Stimulated activated CD4-positive, alpha-beta T cell treated with anti-CD3 and anti-CD28 coated beads, Interleukin-4, amount 100 ng/mL, for 4 hours (primary cell): ENCODE measurements at places on chromosomes 5 and 9.

DNA sequence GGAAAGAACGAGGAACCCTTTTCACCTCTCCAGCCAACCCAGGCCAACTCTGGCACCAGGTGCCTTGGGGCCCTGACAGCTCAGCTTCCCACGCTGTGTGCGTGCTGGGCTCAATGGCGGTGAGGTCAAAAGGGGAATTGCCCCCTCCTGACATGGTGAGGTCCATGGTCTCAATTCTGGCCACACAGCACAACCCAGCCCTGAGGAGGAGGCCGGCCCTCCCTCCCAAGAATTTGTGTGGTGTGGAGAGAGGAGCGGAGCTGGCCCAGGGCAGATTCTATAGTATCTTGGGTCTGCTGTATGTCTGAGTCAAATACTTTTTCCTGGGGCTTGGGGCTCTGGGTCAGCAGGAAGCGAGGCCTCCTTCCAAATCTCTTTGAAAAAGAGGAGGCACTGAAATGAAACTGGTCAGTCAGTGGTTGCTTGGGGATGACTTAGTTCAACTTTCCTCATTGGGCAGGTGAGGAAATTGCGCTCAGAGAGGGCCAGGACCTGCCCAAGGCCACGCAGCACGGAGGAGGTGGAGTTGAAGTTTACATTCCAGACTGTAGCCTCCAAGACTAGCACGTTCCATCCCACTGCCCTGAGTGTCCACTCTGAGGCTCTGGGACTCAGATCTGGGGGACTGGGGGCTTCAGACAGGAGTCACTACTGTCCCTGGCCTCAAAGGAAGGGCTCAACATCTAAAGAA is 15.6 kb downstream of the COL27A1 start:
- DNase-seq: no peak

DNA sequence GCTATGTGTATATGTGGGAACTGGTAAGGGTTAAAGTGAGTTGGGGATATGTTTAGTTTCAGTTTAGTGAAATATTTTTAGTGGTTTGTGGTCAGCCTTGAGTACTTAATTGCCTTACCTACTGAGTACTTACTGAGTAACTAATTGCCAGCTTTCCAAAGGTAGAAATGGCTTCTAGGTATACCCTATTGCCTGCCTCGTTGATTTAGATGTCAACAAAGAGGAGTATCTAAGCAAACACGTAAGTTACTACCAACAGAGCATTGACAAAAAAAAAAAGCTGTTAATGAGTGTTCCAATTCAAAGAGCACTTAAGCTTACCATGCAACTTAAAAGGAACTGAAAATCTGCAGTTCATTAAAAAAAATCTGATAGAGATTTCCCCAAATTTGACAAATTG is 8.8 kb downstream of the ATP10B start:
- DNase-seq: no peak

GRCh38 chr9:84671586-84672521 is 2.3 kb downstream of the NTRK2 start:
- no peak for DNase-seq

- no peak for DNase-seq
Measured at GRCh38 chr9:121292801-121293241, 24.9 kb downstream of the GSN start.

GRCh38 chr5:64585646-64586045 is 79.8 kb downstream of the RGS7BP start:
- no peak for DNase-seq

DNA sequence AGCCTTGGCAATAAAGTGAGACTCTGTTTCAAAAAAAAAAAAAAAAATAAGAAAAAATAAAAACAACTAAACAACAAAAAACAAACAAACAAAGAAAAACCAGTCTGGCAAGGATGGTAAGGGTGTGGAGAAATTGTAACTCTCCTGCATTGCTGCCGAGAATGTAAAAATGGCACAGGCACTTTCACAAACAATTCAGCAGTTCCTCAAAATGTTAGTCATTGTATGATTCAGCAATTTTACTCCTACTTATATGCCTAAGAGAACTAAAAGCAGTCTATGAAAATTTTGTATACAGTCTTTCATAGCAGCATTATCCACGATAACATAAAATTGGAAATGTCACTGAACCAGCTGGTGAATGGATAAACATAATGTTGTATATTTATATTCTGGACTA is 280.4 kb downstream of the CDH9 start:
- DNase-seq: no peak

- DNase-seq: no peak
Measured at GRCh38 chr9:114591291-114591787, 3.8 kb downstream of the ATP6V1G1 start.

GRCh38 chr5:141663506-141663905 is 12.3 kb upstream of the FCHSD1 start:
- no peak for DNase-seq

GRCh38 chr9:3419893-3420292 is 105.9 kb downstream of the RFX3 start:
- no peak for DNase-seq

GRCh38 chr5:153211076-153211475 is 279.4 kb upstream of the GRIA1 start:
- DNase-seq: no peak

GRCh38 chr5:159198063-159199036 is 11.0 kb downstream of the RNF145 start:
- DNase-seq: no peak

- no peak for DNase-seq
Measured at GRCh38 chr5:75603371-75603770, 7.9 kb upstream of the ANKDD1B start.

- DNase-seq: no peak
Measured at GRCh38 chr9:113219186-113219936, 1.7 kb downstream of the FKBP15 start.

GRCh38 chr5:10503997-10504793 is 59.7 kb upstream of the ANKRD33B start:
- no peak for DNase-seq

DNA sequence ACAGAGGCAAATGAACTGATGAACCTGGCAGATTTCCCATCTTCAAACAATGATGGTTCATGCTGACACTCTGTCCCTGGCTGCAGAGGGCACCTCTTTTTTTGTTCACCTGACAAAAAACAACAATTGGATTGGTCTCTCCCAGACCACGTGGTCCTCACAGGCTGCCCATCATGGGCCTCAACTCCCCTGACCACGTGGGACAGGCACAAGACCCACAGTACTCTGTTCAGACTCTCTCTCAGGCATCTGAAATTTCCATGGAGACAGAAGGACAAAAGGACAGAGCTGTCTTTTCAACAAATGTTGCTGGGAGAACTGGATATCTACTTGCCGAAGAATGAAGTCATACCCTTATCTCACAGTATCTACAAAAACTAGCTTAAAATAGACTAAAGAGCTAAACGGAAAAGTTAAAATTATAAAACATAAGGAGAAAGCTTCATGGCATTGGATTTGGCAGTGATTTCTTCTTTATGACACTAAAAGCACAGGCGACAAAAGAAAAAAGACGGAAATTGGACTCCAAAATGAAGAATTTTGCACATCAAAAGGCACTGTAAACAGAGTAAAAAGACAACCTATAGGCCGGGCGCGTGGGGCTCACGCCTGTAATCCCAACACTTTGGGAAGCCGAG is 12.2 kb upstream of the DRD1 start:
- no peak for DNase-seq

DNA sequence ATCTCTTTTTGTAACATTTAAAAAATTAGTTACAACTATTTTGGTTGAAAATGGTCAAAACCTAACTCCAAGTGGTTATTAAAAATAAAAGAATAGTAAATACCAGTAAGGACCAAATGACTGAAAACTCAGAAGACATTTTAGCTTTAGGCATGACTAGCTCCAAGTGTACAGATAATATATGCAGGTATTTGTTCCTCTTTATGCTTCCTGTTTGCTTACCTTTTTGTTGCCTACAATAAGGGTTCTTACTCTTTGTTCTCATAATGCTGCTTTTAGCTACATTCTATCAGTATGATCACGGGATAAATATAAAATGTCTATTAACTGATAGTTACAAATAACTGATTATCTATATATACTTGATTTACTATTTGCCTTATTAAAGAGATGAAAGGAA is 259.6 kb downstream of the CDH12 start:
- no peak for DNase-seq

DNA sequence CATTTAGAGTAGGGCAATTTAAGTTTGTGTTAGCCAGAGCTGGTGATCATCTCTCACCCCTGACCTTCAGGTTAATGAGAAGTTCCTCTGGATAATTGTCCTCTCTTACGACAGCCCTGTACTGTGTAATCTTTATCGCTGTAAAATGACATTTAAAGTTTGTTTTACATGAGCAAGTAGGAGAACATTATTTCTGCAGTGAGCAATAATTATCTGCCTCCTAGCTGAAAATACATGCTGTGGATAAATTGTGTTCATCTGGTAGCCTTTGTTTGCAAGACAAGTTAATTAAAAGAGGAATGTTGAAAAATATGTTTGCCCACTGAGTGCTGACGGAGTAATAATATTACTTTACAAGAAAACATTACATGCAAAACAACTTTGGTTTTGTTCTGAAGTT is 1083.8 kb upstream of the NUDT12 start:
- no peak for DNase-seq

GRCh38 chr5:165304193-165304827 is 1798.9 kb downstream of the MAT2B start:
- no peak for DNase-seq

DNA sequence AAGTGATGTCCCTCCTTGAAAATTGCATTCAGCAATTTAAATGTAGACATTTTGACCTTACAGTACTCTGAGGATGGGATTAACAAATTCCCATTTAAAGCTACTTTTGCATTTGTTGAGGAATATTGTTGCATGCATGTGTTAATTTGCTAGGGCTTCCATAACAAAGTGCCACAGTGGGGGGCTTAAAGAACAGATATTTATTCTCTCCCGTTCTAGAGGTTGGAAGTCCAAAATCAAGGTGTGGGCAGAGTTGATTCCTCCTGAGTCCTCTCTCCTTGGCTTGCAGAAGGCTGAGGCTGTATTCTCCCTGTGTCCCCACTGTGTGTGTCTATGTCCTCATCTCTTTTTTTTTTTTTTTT is 51.8 kb upstream of the CDK20 start:
- DNase-seq: no peak

GRCh38 chr5:103546858-103547257 is 15.7 kb downstream of the NUDT12 start:
- no peak for DNase-seq

GRCh38 chr9:122463828-122464632 is 13.7 kb downstream of the OR1J1 start:
- DNase-seq: no peak

GRCh38 chr5:50767588-50767987 is 101.2 kb downstream of the PARP8 start:
- DNase-seq: no peak

- no peak for DNase-seq
Measured at GRCh38 chr9:101601904-101602765, 7.4 kb upstream of the PPP3R2 start.

DNA sequence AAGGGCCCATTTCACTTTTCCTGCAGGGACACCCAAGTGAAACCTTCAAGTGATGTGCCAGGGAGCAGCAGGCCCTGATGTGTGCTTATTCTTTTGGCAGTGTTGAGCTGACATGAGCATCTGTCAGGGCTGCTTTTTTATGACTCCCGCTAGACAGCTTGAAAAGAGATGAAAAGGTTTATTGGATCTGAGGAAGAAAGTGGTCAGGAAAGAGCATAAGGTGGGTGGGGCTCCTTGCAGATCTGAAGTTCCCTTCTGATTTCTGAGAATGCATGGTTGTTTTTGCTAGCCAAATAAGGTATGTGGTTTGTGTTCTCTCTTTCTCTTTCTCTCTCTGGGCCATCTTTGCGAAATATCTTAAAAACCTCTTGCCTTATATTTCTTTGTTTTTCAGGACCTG is 316.1 kb downstream of the DMRT2 start:
- no peak for DNase-seq

DNA sequence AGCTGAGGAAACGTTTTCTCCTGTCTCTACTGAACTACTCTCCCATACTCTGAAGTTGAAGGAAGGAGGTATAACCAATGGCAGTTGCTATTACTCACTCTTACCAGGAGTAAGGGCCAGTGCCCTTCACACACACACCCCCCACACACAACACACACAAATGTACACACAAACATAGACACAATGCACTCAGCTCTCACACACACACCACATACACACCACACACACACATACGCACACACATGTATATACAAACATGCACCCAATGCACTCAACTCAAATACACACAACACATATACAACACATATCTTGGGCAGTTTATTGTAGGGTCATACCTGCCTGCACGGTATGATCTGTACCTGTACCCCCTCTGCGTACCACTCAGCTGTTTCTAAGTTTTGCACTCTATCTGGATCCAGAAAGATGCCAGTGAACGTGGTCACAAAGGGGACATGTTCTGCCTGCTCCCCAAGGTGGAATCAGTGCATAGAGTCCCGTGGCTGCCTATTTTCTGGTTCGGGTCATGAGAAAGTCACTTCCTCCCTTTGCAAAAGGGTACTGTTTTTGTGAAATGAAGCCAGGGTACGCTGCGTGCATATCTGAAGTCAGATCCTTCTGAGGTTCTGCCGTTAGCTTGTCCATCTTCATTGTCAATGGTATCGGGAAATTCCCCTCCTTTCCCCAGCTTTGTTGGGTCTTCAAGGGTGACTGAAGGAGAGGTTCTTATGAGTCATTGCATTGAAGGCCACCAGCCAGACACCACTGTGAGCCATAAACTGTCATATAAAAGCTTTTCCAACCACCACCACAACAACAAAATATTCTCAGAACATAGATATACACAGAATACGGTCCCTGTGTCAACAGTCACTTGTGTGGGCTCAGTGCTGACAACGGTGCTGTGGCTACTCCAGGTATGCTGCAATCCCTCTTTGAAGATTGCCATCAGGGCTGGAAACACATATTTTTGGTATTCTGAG is 131.9 kb downstream of the UGCG start:
- peak; percentile 24 for DNase-seq

- no peak for DNase-seq
Measured at GRCh38 chr9:27154908-27155307, 45.9 kb downstream of the TEK start.

GRCh38 chr5:40381676-40382363 is 297.9 kb upstream of the PTGER4 start:
- no peak for DNase-seq

- DNase-seq: no peak
Measured at GRCh38 chr5:168443950-168444700, 42.1 kb upstream of the RARS1 start.

GRCh38 chr5:158054223-158055110 is 195.5 kb upstream of the CLINT1 start:
- DNase-seq: no peak

GRCh38 chr9:115018547-115019435 is 88.4 kb upstream of the TNFSF8 start:
- no peak for DNase-seq

GRCh38 chr9:38016375-38017135 is 52.5 kb downstream of the SHB start:
- DNase-seq: no peak

DNA sequence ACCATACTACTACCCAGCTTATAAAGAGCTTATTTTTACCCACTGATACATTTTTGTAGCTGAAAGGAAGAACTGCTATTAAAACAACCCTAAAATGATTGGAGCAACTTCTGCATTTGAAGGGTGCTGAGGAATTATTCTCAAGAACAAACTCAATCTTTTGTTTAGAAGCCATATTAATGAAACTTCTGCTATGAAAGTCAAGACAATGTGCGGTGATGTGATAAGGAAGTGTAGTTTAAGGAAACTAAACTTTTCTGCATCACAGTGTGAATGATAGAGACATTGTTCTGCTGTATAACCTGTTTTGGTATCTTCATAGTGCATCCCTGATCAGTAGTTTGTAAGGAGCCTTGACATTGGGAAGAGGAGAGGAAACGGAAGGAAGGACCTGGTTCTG is 408.5 kb downstream of the TMEM38B start:
- no peak for DNase-seq
